ENCODE measurements at places on chromosomes 5 and 9.

- no peak for DNase-seq
These were observed 40.2 kb downstream of the MRPL36 start for GRCh38 chr5:1759378-1759970.

DNA sequence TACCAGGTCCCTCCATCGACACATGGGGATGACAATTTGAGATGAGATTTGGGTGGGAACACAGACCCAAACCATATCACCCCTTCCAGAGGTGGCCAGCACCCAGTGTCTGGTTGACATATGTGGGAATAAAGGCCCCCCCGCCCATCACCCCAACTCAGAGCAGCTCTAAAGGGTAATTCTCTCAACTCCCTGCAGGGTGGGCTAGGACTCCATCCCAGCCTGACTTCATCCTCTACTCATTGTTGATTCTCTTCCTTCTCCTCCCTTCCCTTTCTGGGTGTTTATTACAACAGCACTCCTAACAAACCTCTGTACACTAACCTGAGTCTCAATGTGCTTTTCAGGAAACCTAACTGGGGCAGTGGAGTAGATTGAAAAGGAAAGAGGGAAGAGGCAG is 339.9 kb downstream of the ACTL7B start:
- no peak for DNase-seq

DNA sequence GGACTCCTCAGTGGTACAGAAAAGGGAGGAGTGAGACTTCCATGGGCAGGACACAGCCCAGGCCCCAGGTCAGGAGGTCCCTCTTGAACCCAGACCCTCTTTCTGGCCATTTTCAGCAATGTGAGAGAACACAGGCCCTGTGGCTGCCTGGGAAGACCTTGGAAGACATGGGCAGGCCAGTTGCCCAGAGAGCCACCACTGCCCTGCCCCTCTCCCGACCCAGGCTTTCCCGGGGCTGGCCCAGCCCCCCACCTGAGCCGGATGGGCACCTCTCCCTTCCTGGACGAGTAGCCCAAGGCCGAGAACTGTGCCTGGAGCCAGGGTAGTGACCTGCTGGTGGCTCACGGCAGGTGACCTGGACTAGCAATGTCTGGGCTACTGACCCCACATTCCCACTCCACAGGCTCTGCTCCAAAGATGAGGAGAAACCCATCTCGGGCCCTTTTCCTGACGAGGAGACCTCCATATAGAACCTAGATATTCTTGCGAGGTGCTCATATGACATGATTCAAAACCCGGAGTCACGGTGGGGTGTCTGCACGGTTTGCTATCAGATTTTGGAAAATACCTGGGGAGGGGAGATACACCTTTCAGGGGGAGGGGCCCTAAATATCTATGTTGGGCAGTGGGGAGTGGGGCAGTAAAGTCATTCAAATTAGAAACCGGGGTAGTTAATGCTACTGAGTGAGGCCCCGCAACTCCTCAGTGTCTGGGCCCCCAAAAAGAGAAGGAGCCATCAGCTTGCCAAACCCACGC is 59.4 kb downstream of the ZNF354C start:
- no peak for DNase-seq

GRCh38 chr9:6302417-6302816 is 25.8 kb upstream of the TPD52L3 start:
- no peak for DNase-seq

- DNase-seq: peak; percentile 84
These were observed 6.1 kb upstream of the TMEM252 start for GRCh38 chr9:68546596-68547390.

DNA sequence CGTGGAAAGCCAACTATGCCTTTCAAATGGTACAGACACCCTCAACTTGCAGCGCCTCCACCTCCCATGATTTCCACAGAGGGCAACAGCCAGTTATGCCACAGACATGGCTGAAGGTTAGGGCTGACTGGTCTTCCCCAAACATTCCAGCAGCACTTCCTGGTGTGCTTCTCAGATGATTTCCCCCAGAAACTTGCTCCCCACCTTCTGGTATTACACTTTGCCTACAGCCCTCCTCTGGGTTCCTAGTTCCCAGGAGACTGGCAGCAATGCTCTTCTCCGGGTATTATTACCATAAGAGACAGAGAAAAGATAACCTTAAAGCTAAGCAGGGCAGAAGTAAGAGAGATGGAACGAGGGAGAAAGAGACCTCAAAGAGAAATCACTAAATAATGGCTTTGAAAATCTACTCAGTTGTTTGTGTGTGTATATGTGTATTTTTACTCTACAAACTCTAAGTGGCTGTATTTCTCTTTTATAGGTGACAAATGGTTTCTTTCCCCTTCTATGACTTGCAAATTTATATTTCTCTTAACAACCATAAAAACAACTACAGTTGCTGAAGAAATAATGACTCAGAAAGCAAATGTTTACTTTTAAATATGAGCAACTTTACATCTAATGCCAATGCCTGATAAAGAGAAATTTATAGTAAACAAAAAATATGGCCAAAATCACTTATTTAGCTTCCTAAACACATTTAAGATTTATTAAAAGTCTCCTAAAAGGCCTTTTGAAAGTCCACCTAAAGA is 133.8 kb downstream of the PDE4D start:
- no peak for DNase-seq

DNA sequence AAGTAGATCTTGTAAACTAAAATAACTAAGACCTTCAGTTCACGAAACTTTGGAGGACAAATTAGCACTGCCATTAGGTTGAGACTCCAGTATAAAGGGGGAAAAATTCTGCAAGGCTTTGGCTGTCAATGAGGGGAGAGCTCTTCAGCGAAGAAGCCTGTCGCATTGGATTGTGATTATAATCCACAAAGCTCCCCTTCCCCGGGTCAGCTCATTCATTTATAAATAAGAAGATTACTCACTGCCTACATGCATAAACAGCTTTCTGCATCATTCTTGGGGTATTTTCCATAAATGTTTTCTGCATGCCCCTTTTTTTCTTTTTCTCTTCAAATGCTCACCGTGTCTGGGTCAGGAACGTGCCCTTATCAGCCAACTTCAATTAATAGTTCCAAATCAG is 196.7 kb downstream of the EBF1 start:
- DNase-seq: no peak

DNA sequence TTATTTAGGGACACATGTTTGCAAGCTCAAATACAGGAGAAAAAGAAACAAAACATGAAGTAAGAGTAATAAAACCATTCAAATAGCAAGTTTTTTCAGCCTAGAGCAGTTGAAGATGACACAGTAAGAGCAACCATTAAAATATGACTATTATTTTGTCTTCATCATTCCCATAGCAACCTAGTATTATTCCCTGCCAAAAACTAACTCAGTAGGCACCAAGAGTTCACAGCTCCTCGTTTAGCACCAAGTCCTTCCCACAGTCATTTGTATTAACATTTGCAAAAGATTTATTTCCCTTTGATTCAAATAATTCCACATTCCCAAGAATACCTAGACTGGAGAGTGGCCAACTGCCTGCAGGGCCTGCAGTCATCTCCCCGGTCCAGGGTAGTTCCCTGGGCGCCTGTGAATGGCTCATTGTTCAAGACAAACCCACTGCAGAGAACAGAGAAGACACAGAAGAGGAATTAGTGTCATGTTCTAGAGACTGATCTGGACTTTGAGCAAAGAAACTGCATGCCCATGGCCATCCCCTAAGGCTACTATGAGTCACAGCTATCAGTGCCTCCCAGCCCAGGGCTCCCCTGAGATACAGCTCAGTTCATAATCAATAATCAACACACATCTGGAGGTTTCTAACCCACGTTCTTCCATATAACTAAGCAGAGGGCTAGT is 139.1 kb upstream of the MAP3K1 start:
- no peak for DNase-seq

DNA sequence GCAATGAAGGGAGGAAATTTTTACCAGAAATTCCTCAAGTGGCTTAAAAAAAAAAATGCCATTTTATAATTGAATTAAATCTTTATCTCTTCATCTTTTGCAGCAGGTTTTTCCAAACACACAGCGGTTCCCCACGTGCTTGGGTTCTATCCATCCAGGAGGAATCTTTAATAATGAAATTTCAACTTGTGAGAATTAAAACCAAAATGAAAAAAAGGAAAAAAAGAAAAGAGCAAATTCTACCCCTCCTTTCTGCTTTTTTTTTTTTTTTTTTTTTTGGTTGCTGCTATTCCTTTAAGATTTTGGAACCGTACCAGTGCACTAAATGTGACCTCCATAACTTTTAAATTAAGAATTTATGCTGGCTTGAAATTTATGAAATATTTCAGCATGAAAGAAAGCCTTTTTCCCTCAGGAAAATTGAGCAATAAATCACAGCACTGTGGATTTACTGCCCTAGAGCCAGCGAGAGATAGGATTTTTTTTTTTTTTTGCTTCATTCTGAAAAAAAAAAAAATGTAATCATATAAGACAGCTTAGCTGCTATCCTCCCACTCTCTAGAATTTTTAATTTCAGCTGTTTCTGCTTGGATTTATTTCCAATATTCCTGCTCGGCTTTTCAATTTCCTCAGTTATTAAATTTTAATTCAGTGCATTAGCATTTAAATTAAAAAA is 88.5 kb downstream of the ZNF618 start:
- DNase-seq: no peak

DNA sequence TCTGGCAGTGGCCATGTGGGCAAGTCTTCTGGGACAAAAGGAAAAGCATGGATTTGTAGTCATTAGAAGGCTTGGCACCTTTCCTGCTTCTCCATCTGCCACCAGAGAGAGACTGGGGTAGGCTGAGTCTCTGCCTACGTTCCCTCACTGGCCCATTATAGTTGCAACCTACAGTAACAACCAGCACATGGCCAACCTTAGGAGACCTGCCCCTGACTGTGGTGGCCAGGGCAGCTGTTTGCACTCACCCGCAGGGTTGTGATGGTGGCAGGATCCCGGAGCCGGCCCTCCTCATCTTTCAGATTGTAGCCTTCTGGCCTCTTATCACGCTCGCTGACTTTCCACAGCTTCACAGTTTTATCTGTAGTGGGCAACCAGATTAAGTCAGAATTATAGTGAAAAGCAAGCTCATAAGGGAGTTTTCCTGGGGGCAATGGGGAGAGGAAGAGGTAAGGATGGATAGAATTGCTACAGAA is 174.9 kb upstream of the GPR151 start:
- no peak for DNase-seq

DNA sequence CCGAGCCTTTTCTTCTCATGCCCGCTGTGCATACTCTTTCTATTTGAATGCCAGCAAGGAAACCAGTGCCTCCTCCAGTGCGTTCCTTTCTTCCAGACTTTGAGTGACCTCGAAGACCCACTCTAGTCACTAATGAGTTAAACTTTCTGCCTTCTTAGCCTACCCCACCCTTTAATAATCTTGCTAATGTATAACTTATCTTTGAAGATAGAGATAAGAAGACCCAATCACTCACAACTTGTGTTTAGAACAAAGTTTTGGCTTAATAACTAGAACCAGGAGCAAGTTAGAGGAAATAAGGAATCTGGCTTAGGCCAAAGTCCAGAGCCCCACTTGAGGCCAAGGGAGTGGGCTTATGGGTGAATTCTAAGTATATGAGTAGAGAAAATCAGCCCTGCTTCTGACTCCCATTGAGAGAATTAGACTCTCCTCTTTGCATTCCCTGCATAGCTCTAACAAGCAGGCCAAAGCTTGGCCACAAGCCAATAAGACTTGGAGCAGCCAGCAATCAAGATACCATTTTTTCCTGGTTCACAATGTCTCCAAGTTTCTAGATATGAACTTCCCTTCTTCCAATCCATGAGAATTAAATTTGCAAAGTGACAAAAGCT is 181.5 kb upstream of the PIK3R1 start:
- no peak for DNase-seq

DNA sequence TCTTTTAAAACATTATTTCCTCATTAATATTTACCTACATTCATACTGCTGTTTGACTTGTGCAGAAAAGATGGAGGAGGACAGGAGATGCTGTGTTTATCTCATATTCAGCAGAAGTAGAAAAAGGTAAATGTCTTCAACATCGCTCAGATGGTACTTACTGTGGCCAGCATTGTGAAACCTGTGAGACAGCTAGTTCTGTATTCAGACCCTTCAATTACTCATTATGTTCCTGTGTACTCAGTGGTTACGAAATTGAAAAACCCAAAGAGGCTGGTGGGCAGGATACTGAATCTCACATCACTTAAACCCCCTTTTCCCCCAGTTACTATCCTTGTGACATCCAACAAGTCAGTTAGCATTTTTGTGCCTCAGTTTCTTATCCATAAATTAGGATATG is 216.0 kb downstream of the KDM4C start:
- DNase-seq: no peak

DNA sequence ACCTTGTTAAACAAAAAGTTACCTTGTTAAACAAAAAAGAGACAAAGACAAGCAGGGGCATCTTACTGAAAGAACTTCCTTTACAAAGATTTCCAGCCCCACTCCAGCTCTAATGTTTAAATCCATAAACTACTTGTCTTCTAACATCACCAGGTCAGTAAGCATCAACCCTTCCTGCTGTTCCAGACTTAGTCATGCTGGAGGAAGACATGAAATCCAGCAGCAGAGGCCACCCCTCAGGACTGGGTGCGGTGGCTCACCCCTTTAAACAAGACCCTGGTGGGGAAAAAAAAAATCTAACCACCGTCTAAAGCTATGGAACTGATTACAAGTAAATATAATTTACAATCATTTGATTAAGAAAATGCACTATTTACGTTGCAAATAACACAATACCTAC is 9.1 kb downstream of the PDCL start:
- no peak for DNase-seq

GRCh38 chr5:159179529-159180305 is 29.6 kb downstream of the RNF145 start:
- DNase-seq: no peak

DNA sequence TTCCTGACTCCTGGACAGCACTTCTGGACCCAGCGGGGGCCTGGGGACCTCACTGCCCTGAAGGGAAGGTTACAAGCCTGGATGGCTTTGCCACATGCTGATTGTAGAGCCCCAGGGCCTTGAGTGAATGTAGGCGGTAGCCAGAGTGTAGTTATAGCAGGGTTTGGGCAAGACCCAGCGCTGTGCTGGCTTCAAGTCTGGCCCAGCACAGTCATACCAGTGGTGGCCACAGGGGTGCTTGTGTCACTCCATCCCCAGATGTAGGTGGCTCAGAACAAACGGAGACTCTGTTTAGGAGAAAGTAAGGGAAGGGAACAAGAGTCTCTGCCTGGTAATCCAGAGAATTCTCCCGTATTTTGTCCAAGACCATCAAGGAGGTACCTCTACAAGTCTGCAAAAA is 84.6 kb downstream of the STARD4 start:
- DNase-seq: no peak

GRCh38 chr9:87718852-87719612 is 6.9 kb upstream of the CTSL start:
- no peak for DNase-seq

DNA sequence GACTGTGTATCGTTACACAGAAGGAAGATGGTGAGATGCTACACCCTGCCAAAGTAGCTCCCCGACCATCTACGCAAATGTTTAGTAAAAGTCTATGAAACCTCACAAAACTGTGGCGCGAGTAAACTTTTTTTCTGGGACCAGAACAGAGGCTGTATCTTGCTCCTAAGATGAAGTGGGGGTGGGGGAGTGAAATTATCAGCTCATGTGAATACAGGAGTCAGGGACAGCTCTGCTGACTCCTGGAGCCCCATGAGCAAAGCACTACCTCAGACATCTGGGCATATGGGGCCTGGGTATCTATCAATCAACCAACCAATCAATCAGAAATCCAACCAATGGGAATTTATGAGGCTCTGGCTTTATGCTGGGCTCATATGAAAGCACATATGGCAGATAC is 138.6 kb upstream of the RANBP3L start:
- DNase-seq: no peak
